ENCODE measurements at places on chromosomes 16 and 17.

DNA sequence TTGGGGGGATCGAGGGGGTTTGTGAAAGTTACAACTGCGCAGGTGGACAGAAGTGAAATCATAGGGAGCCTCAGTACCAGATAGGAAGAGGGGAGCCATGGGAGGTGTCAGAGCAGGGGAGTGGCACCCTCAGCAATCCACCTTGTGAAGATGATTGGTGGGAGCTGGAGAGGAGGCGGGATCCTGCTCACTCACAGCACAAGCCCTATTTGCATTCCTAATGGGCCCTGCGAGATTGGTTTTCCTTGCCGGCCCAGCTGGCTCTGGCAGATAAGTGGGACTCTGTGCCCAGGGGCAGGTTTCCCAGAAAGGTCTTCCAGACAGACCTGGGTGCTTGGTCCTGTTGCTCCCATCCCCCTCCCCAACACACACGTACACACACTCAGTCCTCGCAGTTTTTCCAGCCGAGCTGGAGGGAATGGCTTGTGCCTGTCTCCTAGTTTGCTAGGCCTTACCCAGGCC, 9.4 kb downstream of the WNT3 start:
- no peak for DNase-seq

DNA sequence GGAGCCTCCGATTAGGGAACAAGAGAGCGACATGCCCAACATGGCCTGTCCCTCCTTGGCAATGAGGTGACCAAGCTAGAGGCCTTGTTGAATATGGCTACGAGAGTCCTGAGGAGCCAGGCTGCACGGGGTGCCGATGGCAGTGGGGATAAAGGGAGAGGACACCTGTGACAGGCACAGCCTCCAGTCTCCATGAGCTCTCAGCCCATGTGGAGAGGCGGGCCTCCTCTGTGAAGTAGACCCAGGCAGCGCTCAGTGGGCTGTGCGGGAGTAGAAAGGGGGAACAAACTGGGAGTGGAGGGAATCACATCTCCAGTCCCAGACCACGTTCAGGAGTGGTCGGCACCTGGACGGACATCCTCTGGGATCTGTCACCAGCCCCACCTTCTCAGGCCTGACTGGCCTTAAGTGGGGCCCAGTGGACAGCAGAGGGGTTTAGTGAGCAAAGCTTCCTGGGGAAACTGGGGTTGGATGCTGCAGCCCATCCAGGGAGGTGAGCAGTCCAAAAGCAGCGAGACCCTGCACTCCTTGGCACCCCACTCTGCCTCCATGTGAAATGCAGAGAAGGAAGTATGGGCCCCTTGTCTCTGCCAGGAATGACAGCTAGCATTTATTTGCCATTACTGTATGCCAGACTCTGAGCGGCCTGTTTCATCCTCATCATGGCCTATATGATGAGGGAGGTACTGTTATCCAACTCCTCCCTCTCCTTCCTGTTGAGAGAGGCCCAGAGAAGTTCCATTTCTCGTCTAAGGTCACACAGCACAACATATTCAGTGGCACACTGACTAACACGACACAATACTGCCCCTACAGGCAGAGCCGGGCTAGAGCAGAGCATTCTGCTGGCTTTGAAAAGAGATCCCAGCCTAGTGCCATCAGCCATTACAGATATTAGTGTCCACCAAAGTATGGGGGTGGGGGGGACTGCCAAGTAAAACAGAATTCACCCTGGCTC, 4.5 kb upstream of the TMEM92 start:
- peak; percentile 45 for DNase-seq

GRCh38 chr16:6279286-6279685, 1053.4 kb upstream of the RBFOX1 start:
- DNase-seq = no peak

- DNase-seq = no peak
These were observed 75.6 kb downstream of the SPECC1 start for GRCh38 chr17:20084621-20085282.

DNA sequence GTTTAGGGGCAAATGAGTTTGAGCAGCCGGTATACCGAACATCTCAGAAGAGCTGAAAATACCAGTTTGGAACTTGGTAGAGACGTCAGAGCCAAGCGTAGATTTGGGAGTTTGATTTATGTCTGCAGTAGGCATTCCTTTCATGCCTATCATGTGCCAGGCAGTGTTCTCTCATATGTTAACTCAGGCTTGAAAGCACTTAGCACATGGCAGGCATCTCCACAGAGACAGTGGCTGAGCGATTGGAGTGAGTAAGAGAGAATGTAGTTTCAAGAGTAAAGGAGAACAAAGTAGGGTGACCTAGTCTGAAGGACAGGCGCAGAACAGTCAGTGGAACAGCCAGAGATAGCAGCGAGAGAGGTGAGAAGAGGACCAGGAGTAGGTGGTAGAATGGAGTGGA, 207.0 kb downstream of the FTO start:
- no peak for DNase-seq

DNA sequence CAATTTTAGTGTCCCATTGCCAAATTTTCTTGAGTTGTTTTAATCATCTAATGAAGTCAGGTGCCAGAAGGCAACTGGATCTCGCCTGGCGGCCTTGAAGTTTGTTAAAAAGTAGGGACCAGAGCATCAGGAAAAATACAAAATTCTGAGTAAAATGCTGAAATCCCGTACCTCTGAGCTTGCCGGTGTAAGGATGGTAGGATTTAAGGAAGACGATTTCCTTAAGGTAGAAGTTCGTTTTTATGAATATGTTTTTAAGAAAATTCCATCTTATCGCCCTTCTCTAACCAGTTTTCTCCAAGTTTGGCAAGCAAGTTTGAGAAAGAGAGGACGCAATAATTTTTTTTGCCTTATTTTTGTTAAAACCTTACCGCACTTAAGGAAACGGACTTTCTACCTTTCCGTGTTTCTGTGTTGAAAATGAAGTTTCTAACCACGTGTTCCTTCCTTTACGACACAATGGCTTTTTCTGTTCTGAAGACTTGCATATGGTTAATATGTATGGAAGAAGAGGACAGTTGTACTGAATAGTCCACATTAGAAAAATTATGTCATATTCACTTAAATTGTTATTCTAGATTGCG, 748 bp downstream of the ATF7IP2 start:
- DNase-seq = no peak

DNA sequence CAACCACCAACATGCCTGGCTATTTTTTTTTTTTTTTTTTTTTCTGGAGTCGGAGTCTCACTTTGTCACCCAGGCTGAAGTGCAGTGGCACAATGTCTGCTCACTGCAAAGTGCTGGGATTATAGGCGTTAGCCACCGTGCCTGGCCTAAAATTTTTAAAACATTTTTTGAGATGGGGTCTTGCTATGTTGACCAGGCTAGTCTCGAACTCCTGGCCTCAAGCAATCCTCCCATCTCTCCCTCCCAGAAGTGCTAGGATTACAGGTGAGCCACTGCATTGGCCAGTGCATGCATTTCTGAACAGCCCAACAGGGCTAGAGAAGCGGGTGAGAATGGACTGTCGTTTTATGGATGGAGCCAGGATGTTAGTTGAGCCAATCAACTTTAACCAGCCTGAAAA, 72.4 kb downstream of the ERCC4 start:
- DNase-seq = no peak

DNA sequence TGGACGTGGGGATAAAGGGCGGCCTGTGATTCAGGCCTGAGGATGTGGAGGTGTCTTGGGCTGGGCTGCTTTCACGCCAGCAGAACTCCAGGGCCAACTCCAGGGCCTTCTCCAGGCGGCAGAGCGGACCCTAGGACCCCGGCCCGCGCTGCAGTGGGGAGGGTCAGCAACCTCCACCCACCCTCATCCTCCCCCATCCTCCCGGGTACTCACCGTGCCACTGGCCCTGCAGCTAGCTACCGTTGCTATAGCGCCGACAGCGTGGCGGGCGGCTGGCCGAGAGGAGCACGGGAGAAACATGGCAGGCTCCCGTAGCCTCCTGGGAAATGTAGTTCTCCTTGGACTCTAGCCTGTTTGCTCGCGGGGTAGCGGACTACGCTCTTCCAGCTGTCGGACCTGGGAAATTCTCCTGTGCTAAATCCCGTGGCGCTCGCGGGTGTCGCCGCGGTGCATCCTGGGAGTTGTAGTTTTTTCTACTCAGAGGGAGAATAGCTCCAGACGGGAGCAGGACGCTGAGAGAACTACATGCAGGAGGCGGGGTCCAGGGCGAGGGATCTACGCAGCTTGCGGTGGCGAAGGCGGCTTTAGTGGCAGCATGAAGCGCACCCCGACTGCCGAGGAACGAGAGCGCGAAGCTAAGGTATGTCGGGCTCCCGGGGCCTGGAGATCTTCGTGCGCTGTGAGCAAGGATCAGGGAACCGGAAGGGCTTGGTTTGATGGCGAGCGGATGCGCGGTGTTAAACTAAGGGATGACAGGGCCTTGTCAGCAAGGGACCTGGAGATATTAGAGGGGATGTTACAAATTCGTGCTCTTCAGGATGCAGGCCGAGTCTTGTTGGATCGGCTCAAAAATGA, at the start of the genes FTO and RPGRIP1L:
Gene FTO (plus strand): TSS at position 567 of the 855 bp plus-strand sequence.
Gene RPGRIP1L (minus strand): TSS at position 270 of the 855 bp plus-strand sequence. CDS start 3,136 bp downstream, outside the sequence.
- peak; percentile 97 for DNase-seq

DNA sequence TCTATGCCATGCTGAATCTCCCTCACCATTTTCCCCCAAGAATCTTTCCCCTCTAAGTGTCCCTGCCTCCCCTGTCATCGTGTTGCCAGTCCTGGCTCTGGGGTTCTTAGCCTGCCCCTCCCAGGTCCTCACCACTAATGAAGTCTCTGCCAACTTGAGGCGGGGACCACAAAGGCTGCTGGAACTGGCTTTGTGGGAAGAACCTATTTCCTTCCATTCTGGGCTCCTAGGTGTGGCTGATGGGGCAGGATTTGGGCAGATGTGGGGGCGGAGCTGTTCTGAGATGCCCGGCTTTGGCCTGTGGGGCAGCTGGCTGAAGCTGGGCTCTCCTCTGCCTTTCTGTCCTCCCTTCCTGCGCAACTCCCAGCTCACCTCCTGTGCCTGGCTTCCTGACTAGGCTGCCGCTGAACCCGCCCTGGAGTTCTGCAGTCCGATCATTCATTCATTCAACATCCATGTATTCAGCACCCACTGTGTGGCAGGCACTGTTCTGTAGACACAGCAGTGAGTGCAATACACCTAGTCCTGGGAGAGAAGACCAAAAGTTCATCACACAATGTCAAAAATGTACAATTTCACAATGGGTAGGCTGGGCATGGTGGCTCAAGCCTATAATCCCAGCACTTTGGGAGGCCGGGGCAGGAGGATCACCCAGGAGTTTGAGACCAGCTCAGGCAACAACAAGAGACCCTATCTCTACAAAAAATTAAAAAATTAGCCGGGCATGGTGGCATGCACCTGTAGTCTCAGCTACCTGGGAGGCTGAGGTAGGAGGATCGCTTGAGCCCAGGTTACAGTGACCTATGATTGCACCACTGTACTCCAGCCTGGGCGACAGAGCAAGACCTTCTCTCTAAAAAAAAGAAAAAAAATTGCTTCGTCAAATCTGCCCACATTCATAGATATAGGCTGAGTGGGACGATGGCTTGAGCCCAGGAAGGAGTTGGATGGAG, 1.9 kb upstream of the SNN start:
- DNase-seq = no peak

DNA sequence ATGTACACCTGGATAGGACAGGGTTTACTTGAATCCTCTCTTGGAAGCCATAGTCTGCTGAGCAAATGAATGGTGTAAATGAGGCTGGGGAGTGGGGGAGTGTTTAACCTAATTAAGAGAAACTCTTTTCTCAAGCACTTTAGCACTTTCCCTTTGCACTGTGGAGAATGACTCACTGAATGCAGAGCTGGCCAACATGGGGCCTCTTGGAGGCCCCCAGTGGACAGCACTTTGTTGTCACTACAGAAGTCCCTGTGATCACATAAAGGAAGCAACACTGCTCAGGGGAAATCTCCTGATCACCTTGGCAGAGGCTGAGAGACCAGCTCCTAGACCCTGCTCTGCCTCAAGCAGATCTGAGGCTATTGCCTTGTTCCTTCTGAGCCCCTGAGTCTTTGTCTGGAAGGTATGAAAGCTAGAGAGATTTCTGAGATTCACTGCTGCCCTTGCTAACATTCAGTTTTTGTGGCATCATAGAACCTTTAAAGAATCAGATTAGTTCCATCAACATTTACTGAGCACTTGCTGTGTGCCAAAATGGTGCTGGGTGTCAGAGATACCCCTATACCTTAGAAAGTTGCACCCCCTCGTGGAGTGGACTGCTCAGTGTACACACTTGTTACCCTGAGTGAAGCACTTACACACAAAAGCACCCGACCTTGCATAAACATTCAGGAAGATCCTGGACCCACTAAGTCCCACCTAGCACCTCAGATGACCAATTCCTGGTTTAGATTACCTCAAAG, 230.1 kb upstream of the CCL2 start:
- DNase-seq = no peak

GRCh38 chr16:46727184-46727583, 21.0 kb downstream of the MYLK3 start:
- DNase-seq = no peak

DNA sequence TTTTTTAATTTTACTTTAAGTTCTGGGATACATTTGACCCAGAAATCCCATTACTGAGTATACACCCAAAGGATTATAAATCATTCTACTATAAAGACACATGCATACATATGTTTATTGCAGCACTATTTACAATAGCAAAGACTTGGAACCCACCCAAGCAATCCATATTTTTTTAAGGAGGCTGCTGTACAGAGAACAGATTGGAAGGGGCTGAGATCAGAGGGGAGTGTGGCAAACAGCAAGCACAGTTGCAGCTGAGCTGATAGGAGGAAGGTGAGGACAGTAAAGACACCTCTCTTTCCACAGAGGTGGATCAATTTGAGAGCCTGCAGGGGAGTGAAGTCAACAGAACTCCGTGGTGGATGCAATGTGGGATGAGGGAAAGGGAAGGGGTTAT, 10.2 kb upstream of the TMEM238L start:
- DNase-seq = no peak

GRCh38 chr17:4161192-4161966, 18.4 kb downstream of the CYB5D2 start:
- DNase-seq = no peak

- DNase-seq = no peak
These were observed 65.4 kb downstream of the RBFOX3 start for GRCh38 chr17:79545251-79546005.

- DNase-seq = no peak
These were observed 471 bp downstream of the PARD6A start for GRCh38 chr16:67661101-67661761.

DNA sequence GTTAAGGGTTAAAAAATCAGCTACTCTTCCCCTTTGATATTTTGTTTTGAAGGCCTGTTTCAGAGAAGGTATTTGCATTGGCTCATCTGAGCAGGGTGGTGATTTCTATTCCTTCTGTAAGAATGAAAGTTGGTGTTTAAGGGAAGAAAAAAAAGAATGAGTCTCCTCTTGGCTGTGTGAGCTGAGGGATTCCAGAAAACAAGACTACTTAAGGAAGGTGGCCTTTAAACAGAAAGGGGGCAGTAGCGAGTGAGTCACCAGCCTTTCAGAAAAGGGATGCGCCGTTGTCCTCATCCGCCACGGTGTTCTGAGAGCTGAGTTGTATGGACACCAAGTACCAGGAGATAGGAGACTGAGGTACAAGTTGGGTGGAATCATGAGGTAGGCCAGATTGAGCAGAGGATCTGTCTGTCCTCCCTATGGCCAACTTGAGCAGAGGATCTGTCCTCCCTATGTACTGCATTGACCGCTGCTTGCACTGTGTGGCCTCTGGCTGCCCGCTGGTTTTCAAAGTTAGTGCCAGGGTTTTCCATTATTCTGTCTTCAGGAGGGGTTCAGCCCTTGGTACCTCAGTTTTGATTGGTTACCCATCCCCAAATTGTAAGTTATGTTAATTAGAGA, 8.2 kb downstream of the PRKCA start:
- no peak for DNase-seq

All from CD4-positive, alpha-beta T cell (primary cell).